ENCODE measurements at places on chromosomes 7 and 10.

DNA sequence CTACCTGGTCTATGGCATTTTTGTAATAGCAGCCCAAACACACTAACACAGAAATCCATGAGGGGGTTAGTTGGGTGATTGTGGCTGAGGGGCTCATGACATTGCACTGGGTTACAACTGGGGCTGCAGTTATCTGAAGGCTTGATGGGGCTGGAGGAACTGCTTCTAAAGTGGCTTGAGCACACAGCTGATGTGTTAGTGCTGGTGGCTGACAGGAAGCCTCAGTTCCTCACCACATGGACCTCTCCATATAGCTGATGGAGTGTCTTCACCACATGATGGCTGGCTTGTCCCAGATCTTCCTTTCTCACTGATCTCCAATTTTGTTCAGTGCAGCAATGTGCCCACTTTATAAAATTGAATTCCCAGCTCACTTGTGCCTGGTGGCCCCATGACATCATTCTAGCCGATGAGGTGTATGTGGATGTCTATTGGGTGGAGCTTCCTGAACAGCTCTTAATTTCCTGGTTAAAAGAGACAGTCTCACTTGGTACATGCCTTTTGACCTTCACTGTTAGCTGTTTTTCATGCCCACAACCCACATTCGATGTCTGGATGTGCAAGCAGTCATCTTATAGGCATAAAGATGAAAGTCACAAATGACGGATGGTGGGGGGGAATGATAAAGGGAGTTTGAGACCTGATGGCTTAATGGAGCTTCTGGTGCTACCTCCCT is 166.9 kb upstream of the BMPER start:
- no peak for DNase-seq

GRCh38 chr7:77954773-77955555 is 156.4 kb downstream of the PHTF2 start:
- DNase-seq: no peak

GRCh38 chr10:88804083-88804812 is 1.7 kb downstream of the LIPM start:
- no peak for DNase-seq

DNA sequence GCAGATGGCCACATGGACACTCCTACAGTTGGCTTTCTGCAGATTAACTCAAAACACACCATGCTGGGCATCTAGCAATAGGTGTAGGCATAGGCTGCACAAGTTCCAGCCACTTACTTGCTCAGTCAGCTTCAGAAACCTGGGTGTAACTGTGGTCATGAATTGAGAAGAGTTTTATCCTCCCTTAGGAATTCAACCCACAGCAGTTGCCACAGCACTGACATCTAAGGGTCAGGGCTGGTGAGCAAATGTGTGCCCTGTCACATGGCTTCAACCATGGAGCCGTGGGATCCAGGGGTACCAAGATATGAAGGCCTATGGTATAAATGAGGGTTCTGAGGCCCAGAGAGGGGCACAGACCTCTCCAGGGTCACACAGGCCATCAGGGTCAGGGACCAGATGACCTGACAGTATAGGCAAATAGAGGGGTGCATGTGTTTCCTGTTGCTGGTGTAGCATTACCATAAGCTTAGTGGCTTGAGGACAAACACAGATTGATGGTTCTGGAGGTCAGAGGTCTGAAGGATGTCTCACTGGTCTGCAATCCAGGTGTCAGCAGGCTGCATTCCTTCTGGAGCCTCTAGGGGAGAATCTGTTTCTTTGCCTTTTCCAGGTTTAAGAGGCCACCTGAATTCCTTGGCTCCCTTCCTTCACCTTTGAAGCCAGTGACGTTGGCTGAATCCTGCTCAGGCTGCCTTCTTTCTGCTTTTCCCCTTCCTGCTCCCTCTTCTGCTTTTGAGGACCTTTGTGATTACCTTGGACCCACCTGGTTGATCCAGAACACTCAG is 24.1 kb downstream of the MINDY4 start:
- DNase-seq: no peak

DNA sequence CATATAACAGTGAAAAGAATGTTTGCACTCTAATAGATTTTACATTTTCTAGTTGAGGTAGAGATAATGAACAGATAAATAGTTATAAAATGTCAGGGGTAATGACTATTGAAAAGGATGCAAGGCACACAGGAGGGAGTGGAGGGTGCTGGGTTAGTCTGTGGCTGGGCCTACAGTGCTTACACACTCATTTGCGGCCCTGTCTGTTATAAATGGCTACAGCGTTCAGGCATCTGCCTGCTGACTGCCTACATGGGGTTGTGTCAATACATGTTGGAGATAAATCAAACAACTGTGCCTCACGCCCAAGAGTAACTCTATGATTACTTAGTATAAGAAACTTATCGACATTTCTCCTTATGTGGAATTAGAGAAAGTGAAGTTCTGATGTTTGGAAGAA is 313.3 kb downstream of the ACTR3B start:
- DNase-seq: no peak

DNA sequence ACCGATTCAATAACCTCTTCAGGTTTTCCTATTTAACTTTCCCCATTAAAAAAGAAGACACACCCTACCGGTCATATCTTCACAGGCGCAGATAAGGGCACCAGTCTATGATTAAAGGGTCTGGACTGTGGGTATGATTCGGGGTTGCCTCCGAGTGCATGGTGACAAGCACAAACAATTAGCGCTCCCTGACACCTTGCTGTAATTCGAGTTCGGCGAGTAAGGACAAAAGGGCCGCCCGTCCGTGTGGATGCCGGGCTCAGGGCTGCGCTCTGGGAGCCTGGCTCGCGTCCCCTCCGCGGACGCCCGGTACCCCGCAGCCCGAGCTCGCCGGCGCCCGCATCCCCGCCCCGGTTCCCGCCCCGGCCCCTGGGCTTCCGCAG is 111.9 kb upstream of the RHEB start:
- no peak for DNase-seq
